ENCODE measurements at places on chromosomes 7 and 10.

GRCh38 chr10:1611936-1612550 lies 125.3 kb downstream of the ADARB2 start:
- no peak for DNase-seq

DNA sequence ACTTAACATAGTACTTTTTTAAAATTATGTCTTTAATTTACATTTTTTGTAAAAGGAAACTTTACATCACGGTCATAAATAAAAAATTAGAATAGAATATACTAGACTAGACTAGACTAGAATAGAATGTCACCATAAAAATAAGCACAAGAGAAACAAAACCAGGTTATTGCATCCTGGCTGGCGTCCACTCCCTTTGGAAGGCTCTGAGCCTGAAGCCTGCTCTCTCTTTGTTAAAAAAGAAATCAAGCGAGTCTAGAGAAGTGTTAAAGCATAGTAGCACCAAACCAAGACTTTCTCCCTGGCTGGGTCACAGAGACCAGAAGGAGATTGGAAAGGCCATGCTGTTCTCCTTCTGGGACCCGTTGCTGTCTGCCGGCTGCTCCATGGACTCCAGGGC lies 104.6 kb downstream of the C10orf105 start:
- DNase-seq: no peak

GRCh38 chr7:101804967-101805366 lies 12.5 kb upstream of the CUX1 start:
- no peak for DNase-seq

GRCh38 chr7:46682836-46683624 lies 762.0 kb upstream of the IGFBP3 start:
- DNase-seq: no peak

GRCh38 chr7:64667311-64667710 lies 1.4 kb downstream of the ZNF107 start:
- no peak for DNase-seq

DNA sequence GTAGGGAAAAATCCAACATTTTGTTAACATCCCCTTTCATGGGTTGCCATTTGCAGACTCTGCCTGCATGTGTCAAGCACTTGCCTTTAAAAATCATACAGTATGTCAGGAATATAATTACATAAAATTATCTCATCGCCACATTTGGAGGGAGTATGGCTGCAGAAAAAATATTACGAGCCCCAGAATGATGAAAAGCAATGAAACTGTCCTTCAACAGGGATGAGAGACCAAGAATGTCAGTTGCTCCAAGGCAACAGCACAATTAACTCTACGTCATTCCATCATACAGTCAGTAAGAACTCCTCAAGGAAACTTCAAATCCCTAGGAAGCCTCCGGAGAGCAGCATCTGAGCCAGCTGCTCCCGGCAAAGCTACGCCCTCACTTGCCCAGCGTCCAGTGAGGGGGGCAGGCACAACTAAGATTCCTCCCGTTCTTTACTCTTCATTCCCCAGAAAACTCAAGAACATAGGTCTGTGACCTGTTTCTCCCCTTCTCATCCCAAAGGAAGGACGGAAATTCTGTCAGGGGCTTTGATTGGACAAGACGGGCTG lies 132.9 kb downstream of the ANLN start:
- no peak for DNase-seq

- DNase-seq: peak; percentile 22
Measured at GRCh38 chr10:14659626-14660196, 115.0 kb downstream of the FAM107B start.

GRCh38 chr10:99425204-99425603 lies 5.2 kb downstream of the GOT1 start:
- DNase-seq: no peak

DNA sequence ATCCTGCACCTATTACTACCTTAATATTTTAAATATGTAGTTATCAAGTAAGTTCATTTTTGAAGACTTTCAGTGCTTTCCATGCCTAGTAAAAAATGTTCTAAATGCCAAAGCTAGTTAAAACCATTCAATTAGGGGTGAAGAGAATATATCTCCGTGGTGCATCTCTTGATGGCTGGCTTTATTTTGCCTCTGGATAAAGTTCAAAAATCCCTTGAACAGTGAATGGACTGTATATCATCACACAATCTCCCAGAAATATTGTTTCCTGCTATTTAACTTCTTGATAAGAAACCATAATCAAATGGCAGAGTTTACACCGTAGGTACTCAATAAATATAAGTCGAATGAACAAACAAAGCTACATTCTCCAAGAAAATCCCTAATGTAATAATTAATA lies 1113.0 kb upstream of the C7orf33 start:
- DNase-seq: no peak

- no peak for DNase-seq
Measured at GRCh38 chr7:93148727-93149126, 542 bp upstream of the SAMD9L start.

DNA sequence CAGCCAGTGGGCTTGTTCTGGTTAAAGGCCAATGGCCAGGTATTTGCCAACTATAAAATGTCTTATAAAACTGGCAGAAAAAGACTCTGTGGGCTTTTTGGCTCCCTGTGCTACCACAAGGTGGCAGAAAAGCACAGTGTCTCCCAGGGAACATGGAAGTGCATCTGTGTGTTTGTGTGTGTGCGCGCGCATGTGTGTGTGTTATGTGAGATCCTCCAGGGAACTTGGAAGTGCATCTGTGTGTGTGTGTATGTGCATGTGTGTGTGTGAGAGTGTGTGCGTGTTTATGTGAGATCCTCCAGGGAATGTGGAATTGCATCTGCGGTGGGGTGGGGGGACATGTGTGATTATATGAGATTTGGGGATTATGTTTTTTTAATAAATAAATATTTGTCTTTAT lies 30.2 kb upstream of the ABI1 start:
- no peak for DNase-seq

DNA sequence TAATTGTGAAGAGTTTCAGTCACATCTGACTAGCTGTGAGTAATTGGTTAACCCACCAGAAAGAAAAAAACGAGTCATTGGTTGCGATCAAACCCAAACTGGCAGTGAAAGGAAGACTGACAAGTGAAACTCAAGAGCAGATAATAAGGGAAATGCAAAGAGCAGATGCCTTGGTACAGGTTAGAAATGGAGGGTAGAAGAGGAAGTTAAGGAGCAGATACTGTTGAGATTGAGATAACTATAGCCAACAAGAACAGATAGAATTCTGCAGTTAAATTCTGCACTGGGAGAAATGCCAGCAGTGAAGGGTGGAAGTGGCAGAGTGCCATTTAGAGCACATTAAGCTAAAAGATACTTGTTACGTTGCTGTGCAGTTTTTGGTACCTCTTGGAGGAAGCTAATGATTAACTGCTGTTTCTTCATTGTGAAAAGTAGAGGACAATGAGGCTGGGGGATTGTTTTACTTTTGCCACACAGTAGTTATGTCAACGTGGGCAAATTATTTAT lies 65.8 kb downstream of the CDK13 start:
- no peak for DNase-seq

- no peak for DNase-seq
Measured at GRCh38 chr7:29109899-29110298, 36.4 kb downstream of the CPVL start.

- no peak for DNase-seq
Measured at GRCh38 chr7:47561715-47562446, 20.0 kb downstream of the TNS3 start.

DNA sequence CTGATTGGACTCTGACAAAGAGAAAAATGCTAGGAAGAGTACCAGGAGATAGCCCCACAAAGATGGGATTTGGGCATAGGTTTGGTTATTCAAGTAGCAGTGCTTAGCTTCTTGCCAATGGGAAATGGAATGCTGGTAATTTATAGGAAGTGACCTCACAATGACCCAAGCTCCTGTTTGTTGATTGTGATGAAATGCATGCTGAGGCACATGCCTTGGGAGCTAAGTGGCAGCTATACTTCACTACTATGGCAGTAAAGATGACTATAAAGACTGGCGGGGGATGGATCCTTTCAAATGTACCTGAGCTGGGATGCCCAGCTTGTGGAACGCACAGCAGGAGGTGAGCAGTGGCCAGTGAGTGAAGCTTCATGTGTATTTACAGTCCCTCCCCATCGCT lies 153.8 kb downstream of the ZNF22 start:
- no peak for DNase-seq

DNA sequence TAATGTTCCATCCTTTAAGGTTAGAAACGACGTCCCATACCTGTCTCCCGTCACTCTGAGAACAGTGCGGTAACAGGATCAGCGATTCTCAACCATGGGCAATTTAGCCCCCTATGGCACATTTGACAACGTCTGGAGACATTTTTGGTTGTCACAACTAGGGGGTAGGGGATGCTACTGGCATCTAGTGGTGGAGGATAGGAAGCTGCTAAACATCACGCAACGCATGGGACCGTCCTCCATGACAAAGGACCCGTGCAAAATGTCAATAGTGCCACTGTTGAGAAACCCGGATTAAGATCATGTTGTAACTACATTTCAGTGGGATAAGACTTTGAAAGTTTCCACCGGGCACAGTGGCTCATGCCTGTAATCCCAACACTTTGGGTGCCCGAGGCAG lies 5.0 kb upstream of the PAXIP1 start:
- no peak for DNase-seq

GRCh38 chr7:123929107-123929506 lies 4.1 kb downstream of the SPAM1 start:
- no peak for DNase-seq

DNA sequence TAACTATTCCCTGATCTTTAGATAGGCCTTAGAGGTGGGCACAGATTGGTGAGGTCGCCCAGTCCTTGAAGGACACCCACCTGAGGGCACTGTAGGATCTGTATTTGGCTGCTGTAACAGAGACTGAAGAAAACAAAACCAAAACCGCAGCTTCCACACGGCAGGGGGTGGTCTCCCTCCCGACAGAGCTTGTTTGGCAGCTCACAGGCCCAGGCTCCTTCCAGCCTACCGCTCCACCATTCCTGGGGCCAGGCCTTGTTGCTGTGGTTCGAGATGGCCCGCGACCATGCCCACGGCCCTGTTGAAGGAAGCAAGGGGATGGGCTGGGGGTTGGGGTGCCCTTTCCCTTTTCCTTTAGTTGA lies 30.4 kb downstream of the ZNF783 start:
- no peak for DNase-seq

- DNase-seq: no peak
Measured at GRCh38 chr7:4269746-4270145, 412.3 kb upstream of the FOXK1 start.

GRCh38 chr10:28254290-28254985 lies 48.4 kb downstream of the MPP7 start:
- no peak for DNase-seq

- DNase-seq: no peak
Measured at GRCh38 chr7:91239772-91240171, 24.5 kb upstream of the FZD1 start.

DNA sequence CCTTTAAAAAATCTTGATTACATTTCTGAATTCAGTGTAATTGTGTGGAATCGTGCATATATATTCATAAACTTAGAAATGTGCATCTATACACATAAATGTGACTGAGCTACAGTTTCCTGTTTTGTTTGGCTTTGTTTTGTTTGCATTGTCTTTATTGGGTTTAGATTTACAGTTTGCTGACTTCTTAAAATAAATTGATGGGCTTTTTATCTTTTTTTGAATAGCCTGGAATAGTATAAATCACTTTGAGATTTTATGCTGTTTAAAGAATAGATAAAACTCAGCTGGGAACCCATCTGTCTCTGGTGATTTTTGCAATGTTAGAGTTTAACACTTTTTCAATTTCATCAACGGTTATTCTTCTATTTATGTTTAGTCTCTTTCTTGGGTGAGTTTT lies 21.2 kb upstream of the BRAF start:
- DNase-seq: no peak

GRCh38 chr7:110938165-110938564 lies 152.8 kb upstream of the LRRN3 start:
- no peak for DNase-seq

GRCh38 chr10:126042354-126042753 lies 146.0 kb downstream of the FANK1 start:
- DNase-seq: no peak

GRCh38 chr10:71714031-71714410 lies 5.6 kb downstream of the C10orf105 start:
- DNase-seq: no peak

DNA sequence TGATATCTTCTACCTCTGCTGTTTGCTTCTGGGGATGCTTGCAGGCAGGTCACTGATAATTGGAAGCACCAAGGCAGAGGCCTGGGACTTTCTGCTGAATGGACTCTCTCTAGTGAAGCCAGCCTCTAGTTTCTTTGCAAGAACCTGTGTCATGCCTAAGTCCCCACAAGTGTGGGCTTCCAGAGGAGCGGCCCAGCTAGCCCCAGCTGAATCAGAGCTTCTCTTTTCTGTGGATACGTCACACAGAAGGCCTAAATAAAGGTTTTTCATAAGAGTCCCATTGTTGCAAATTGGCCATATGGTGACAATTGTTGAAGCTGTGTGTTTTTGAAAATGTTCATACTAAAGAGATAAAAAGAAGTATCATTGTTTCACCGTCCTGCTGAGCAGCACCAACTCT lies 6.8 kb upstream of the OPALIN start:
- no peak for DNase-seq

DNA sequence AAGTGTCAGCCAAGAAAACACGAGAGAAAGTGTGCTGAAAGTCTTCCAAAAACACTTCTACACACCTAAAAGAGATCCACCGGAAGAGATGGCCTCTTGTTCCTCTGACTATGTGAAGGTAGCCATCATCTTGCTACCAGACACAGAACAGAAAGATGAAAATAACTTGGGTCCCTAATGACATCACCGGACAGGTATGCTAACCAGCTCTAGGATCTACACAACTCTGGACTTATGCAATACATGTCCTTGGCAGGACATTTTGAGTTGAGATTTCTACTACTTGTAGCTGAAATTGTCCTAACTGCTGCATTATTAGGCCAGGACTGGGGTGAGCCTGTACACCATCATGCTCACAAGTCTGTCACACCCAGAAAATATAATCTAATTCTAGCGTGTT lies 358.7 kb downstream of the ELMO1 start:
- DNase-seq: no peak

- no peak for DNase-seq
Measured at GRCh38 chr7:117652943-117653680, 173.3 kb downstream of the CFTR start.

DNA sequence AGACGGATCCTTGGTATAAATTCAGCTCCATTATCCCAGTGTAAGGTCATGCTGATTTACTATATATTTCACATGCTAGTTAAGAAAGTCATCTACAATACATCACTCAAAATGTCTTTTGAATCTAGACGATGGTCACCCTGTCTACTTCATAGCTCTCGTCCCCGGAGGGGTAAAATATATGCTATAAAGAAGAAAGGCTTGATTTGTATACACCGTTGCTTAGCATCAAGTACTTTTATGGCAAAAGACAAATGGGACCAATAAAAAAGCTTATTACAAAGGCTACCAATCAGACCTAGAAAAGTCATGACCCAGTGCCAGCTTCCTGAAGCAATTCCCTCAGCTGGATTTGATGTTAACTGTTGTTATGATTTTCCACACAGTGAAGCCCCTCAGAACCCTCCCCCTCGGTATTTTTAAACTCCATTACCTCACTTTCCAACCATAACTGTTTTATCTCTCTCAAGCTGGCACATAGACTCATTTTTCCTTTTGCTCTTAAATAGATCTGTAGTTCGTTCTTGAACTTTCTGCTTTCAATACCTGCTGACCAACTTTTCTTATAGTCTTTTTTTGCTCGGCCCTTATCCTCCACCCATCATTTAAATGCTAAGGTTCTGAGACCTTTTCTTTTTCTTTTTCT lies 104.9 kb downstream of the DOCK4 start:
- DNase-seq: no peak

Data from stimulated activated CD4-positive, alpha-beta T cell treated with anti-CD3 and anti-CD28 coated beads, Interleukin-15, amount 100 ng/mL, for 1 hour (primary cell).